ENCODE measurements at places on chromosomes 1 and 21.

- DNase-seq: no peak
These were observed 19.3 kb upstream of the ACTA1 start for GRCh38 chr1:229452956-229453801.

DNA sequence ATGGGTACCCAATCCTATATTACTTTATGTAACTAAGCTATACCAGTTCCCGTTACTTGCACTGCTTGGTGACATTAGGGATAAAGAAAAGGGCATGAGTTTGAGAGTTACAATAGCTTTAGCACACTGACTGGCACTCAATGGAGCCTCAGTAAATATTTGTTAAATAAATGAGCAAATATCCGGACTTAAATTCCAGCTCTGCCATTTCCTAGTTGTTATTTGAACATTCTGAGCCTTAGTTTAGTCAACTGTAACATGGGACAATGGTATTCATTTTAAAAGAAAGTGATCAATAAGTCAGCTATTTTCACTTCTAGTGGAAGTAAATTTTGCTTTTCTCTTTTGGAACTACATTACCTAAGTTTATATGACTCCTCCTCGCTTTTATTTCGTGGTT lies 198.7 kb downstream of the ZC3H11B start:
- DNase-seq: peak; percentile 2

- no peak for DNase-seq
These were observed 126.2 kb downstream of the LACTBL1 start for GRCh38 chr1:22846458-22846857.

DNA sequence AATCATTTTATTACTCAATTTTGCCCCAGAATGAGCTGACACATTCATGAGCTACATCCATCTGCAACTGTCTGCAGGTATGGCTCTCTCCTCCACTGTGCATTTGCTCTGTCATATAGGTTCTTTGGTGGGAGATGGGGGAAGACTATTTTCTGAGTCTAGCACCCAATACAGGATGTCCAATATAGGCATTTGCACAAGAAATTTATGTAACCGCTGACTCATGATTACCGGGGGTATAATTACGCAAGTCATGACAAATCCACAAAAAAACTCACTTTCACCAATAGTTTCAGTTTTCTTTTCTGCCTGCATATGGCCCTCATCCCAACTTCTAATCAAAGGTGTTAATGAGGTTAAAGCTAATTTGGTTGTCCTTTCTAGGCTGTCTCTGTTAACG lies 17.5 kb upstream of the VSIG8 start:
- DNase-seq: no peak

Measured in NCI-H2029 treated with DMSO at 0.1 percent for 48 hours (cell line).